Effector memory CD8-positive, alpha-beta T cell (primary cell): ENCODE measurements at places on chromosomes 3 and 15.

DNA sequence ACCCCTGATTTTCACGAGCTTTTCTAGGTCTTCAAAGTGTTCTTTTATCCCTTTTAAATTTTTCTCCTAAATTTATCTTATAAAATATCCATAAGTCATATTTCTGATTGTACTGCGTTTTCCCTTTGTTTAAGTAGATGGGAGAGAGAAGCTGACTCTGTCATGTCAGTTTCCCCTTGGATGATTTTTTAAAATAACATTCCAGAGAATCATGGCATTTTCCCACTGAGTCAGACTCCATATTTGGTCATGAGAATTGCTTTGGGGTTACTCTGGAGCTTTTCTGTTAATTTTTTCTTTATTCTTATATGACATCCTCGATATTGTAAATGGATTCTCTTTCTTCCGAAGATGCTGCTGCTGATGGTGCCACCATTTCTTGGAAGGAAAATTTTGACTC lies 28.6 kb upstream of the UMPS start:
- H3K27ac ChIP-seq: no peak overlapping the region
- DNase-seq: no peak
- H3K4me1 ChIP-seq: no peaks in the 10 kb centered on the region

GRCh38 chr15:40772014-40772413 lies 2.2 kb downstream of the C15orf62 start:
- H3K27me3 ChIP-seq: no peaks in the 10 kb centered on the region
- H3K4me1 ChIP-seq: peaks cover 28% of the 10 kb centered on the region
- H3K27ac ChIP-seq: no peak overlapping the region
- H3K4me3 ChIP-seq: no peak overlapping the region

GRCh38 chr3:69999140-70000027 lies at the start of gene SAMMSON:
SAMMSON (plus strand) TSS chr3:69999733.
- H3K27ac ChIP-seq: no peak within 1 kb of the TSS
- H3K4me1 ChIP-seq: no peaks in the 10 kb centered on the region
- no peaks in the 10 kb centered on the region for H3K36me3 ChIP-seq

DNA sequence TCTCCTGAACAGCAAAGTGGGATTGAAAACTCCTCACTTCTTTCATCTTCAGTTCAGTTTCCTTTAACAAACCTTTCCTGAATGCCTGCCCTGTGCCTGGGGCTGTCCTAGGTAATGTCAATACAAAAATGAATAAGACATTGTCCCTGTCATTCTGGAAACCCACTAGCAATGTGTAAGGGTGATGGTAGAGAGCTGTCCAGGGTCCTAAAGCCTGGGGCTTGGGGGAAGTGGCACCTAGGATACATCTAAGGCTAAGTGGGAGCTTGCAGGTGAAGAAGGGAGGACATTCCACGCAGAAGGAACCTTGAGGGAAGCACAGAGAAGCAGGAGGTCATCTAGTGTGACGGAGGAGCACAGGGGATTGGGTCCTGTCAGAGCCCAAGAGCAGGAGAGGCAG lies 212.7 kb upstream of the PPP2R3A start:
- H3K36me3 ChIP-seq: no peaks in the 10 kb centered on the region
- peaks cover 7% of the 10 kb centered on the region for H3K27me3 ChIP-seq
- no peaks in the 10 kb centered on the region for H3K4me1 ChIP-seq
- no peak for DNase-seq
- no peak overlapping the region for H3K4me3 ChIP-seq

- peaks cover 12% of the 10 kb centered on the region for H3K4me1 ChIP-seq
- DNase-seq: no peak
- peak overlapping the region; percentile 64 for H3K27ac ChIP-seq
- peaks cover 66% of the 10 kb centered on the region for H3K36me3 ChIP-seq
These were observed 21.9 kb upstream of the KPNA1 start for GRCh38 chr3:122536632-122537001.

- H3K27ac ChIP-seq: no peak overlapping the region
- no peak for DNase-seq
- H3K27me3 ChIP-seq: no peaks in the 10 kb centered on the region
- H3K4me3 ChIP-seq: peak overlapping the region; percentile 81
- peaks cover 7% of the 10 kb centered on the region for H3K36me3 ChIP-seq
These were observed 1.1 kb downstream of the MON1A start for GRCh38 chr3:49928481-49929017.

DNA sequence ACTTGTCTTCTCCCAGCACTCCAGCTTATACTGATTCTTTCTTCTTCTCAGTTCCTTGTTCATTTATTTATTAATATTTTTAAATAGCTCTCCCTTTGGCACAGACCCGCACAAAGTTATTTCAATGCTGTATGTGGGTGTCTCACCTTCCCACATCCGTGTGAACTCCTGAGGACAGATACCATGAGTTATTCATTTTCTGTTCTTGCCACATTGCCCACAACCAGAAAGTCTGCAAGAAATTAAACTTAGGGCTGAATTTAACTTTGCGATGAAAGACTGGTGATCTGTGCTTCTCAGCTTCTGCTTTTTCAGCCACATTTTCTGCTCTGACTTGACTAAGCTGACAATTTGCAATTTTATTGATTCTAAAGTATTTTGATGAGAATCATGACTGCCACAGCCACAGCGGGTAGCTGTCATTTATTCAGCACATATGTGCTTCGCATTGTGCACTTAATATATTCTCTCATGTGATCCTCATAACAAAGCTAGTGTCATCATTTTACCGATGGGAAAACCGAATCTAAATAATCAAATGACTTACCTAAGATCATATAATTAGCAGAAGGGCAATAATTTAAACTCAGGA lies 569.8 kb downstream of the EDEM1 start:
- DNase-seq: no peak
- H3K36me3 ChIP-seq: no peaks in the 10 kb centered on the region
- no peaks in the 10 kb centered on the region for H3K4me1 ChIP-seq
- no peak overlapping the region for H3K27ac ChIP-seq
- H3K27me3 ChIP-seq: no peaks in the 10 kb centered on the region

GRCh38 chr3:173043757-173044156 lies 97.3 kb downstream of the SPATA16 start:
- H3K27ac ChIP-seq: no peak overlapping the region
- H3K4me1 ChIP-seq: no peaks in the 10 kb centered on the region
- H3K4me3 ChIP-seq: no peak overlapping the region
- no peak for DNase-seq
- H3K36me3 ChIP-seq: no peaks in the 10 kb centered on the region

GRCh38 chr3:153442799-153443487 lies 280.9 kb downstream of the RAP2B start:
- no peak for DNase-seq
- no peaks in the 10 kb centered on the region for H3K27me3 ChIP-seq
- peaks cover 6% of the 10 kb centered on the region for H3K4me1 ChIP-seq
- no peak overlapping the region for H3K27ac ChIP-seq
- H3K36me3 ChIP-seq: no peaks in the 10 kb centered on the region
- no peak overlapping the region for H3K4me3 ChIP-seq

- DNase-seq: no peak
- no peaks in the 10 kb centered on the region for H3K36me3 ChIP-seq
- H3K27ac ChIP-seq: no peak overlapping the region
- H3K4me1 ChIP-seq: no peaks in the 10 kb centered on the region
- H3K4me3 ChIP-seq: no peak overlapping the region
These were observed 503.6 kb downstream of the UNC13C start for GRCh38 chr15:54481819-54482218.

GRCh38 chr3:33807191-33807590 lies 8.8 kb downstream of the PDCD6IP start:
- peaks cover 52% of the 10 kb centered on the region for H3K4me1 ChIP-seq
- peak overlapping the region; percentile 4 for H3K4me3 ChIP-seq

DNA sequence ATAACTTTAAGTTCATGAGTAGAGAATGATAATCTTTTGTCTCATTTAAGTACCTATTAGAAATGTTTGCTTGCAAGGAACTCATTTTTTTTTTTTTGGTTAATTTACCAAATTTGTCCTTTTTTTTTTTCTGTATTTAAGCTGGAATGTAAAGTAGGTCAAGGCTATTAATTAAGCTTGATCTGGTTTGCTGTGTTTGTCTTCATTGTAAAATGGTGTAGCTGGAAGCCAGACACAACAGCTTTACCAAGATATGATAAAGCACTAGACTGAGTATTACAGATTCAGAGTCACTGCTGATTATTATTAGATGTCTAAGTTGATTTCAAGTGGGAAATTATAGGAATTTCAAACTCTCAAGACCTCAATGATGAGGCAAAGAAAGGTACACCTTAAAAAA lies 15.0 kb upstream of the ZPLD1 start:
- H3K4me3 ChIP-seq: no peak overlapping the region
- H3K4me1 ChIP-seq: peaks cover 5% of the 10 kb centered on the region

DNA sequence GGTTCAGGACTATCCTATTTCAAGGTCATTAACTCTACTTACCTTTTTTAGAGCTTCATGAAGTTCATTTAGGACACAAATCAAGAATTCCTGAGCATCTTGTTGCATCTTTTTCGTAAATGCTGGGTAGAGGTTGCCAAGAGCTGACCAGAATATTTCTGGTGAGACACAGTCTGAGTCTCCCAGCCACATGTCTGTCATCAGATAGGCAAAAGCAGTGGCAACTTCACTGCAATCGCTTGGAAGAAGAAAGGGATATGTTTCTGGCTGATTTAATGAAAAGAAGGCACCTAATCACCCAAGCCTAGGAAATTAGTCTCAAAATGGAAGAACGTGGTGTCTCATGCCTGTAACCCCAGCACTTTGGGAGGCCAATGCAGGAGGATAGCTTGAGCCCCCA lies 2.9 kb downstream of the USP50 start:
- no peak for DNase-seq
- H3K4me3 ChIP-seq: no peak overlapping the region
- no peaks in the 10 kb centered on the region for H3K36me3 ChIP-seq

- DNase-seq: no peak
- H3K36me3 ChIP-seq: no peaks in the 10 kb centered on the region
- no peak overlapping the region for H3K4me3 ChIP-seq
- H3K27me3 ChIP-seq: peaks cover 9% of the 10 kb centered on the region
- peaks cover 7% of the 10 kb centered on the region for H3K4me1 ChIP-seq
These were observed 2.3 kb upstream of the EIF2AK4 start for GRCh38 chr15:39931615-39932014.

GRCh38 chr15:74540161-74540760 lies 759 bp upstream of the ARID3B start:
- no peaks in the 10 kb centered on the region for H3K27me3 ChIP-seq
- H3K27ac ChIP-seq: peak overlapping the region; percentile 74
- no peak for DNase-seq
- peak overlapping the region; percentile 96 for H3K4me3 ChIP-seq
- peaks cover 33% of the 10 kb centered on the region for H3K4me1 ChIP-seq

DNA sequence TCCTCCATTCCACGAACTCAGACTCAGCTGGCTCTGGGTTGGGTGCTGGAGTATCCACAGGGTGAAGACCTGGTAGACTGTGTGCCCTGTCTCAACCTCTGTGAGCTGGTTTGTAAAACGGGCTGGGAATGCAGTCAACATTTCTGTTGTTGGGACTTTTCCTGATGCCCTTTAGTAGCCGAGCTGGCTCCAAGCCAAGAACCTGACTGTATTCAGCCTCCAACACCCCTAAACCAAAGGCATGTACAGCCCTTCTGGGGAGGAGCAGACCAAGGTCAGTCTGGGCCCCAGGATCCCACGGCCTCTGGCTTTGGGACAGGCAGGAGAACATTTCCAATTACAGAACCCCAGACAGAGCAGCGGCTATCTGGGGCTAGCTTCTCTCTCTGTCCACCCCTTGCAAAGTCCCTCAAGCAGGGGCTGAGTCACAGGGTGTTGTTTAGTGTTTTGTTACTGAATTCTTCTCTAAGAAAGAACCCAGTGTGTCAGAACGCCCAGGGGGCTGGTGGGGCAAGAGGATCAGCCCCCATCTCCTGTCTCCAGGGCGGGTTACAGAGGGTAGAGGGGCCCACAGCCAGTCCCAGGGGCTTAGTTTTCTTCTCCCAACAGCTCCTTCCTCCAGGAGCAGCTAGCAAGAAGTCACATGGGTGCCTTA lies 56.8 kb upstream of the SLC6A6 start:
- no peaks in the 10 kb centered on the region for H3K4me1 ChIP-seq
- DNase-seq: no peak
- peaks cover 33% of the 10 kb centered on the region for H3K27me3 ChIP-seq
- no peak overlapping the region for H3K4me3 ChIP-seq

DNA sequence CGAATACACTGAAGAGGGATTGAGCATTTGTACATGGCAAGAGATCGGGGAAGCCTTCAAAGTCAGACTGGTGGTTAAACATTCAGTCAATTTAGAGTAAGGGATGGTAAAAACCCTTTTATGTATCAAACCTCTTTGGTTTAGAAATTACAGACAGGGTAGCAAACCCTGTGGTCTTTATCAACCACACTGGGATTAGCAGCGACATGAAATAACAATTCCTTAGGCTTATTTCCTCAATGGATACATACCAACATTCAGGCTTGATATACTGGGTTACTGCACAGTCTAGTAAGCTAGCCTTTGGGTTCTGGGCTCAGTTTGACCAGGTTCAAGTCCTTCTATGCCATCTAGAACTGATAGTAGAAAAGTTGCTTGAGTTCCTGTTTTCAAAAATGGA lies 127.4 kb downstream of the THRB start:
- no peak overlapping the region for H3K4me3 ChIP-seq
- no peaks in the 10 kb centered on the region for H3K36me3 ChIP-seq
- no peaks in the 10 kb centered on the region for H3K27me3 ChIP-seq
- H3K27ac ChIP-seq: no peak overlapping the region

GRCh38 chr3:129418041-129418973 lies 10.1 kb downstream of the EFCAB12 start:
- H3K4me3 ChIP-seq: no peak overlapping the region
- DNase-seq: no peak
- H3K4me1 ChIP-seq: no peaks in the 10 kb centered on the region

- H3K27me3 ChIP-seq: peaks cover 30% of the 10 kb centered on the region
- no peaks in the 10 kb centered on the region for H3K36me3 ChIP-seq
- no peak overlapping the region for H3K4me3 ChIP-seq
- no peak for DNase-seq
These were observed 125.1 kb upstream of the CTDSPL start for GRCh38 chr3:37736624-37737023.

DNA sequence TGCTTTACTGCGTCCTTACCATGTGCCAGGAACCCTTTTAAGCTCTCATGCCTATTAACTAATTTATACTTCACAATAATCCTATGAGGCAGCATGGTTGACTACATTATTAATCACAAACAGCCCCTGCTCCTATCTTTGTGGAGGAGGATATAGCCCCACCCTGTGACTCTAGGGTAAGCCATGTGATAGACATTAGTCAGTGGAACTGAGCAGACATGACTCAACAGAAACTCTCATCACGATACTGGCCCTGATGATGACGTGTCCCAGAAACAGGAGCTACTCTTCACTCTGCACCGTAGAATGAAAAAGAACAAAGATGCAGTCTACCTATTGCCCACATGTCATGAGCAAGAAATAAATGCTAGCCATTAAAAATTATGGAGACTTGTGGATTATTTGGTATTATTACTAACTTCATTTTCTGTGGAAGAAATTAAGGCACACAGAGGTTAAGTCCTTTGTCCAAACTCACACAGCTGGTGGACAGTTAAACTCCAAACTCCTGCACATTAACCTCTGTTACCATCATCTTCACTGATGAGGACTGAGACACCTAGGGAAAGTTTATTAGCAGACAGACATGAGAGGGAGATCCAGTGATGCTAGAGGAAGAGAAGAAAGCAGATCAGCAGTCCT lies 51.2 kb downstream of the CFAP20DC start:
- H3K36me3 ChIP-seq: no peaks in the 10 kb centered on the region
- H3K27me3 ChIP-seq: peaks cover 7% of the 10 kb centered on the region
- no peak overlapping the region for H3K4me3 ChIP-seq
- no peaks in the 10 kb centered on the region for H3K4me1 ChIP-seq

GRCh38 chr15:55106155-55106554 lies 90.6 kb downstream of the RSL24D1 start:
- no peak overlapping the region for H3K27ac ChIP-seq
- DNase-seq: no peak
- H3K4me1 ChIP-seq: no peaks in the 10 kb centered on the region
- no peak overlapping the region for H3K4me3 ChIP-seq
- H3K36me3 ChIP-seq: no peaks in the 10 kb centered on the region

- H3K27ac ChIP-seq: no peak overlapping the region
- DNase-seq: no peak
- H3K4me1 ChIP-seq: no peaks in the 10 kb centered on the region
- peaks cover 7% of the 10 kb centered on the region for H3K27me3 ChIP-seq
These were observed 32.3 kb upstream of the THBS1 start for GRCh38 chr15:39548561-39548960.
